HFFc6 (cell line): ENCODE measurements at places on chromosomes 7 and 10.

- peak; percentile 86 for DNase-seq
Measured at GRCh38 chr7:141585592-141586510, 34.6 kb downstream of the AGK start.

DNA sequence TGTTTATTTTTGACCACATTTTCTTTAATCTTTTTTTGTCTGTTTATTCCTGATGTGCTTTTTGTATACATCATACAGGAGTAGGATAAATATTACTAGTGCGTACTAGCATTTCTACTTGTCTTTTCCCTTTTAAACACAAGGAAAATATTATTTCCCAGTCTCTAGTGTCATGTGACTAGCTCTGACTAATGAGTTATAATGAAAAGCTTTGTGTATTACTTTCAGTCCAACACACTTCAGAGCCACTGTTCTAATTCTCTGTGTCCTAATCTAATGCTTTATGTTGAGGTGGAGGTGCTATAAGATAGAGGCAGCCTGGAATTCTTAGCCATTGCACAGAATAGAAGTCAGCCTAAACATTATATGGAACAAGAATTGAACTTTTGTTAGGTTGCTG, 65.0 kb upstream of the RAB18 start:
- no peak for DNase-seq

GRCh38 chr10:120755771-120756170, 95.4 kb upstream of the WDR11 start:
- no peak for DNase-seq

DNA sequence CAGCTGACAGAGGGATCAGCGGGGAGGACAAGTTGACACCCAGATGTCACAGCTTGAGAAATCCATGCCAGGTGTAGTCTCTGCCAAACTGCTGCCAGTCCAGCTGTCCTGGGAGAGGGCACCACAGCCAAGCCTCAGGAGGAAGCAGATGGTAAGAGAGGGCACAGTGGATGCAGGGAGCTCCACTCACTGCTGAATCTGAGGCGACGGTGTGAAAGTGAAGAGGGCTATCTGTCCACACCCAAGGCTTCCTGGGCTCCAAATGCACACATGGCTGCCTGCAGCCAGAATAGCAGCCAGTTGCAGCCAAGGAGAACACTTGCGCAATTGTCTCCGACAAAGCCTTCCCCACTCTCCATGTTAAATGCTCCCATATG, 502.4 kb downstream of the GRID1 start:
- DNase-seq: no peak

DNA sequence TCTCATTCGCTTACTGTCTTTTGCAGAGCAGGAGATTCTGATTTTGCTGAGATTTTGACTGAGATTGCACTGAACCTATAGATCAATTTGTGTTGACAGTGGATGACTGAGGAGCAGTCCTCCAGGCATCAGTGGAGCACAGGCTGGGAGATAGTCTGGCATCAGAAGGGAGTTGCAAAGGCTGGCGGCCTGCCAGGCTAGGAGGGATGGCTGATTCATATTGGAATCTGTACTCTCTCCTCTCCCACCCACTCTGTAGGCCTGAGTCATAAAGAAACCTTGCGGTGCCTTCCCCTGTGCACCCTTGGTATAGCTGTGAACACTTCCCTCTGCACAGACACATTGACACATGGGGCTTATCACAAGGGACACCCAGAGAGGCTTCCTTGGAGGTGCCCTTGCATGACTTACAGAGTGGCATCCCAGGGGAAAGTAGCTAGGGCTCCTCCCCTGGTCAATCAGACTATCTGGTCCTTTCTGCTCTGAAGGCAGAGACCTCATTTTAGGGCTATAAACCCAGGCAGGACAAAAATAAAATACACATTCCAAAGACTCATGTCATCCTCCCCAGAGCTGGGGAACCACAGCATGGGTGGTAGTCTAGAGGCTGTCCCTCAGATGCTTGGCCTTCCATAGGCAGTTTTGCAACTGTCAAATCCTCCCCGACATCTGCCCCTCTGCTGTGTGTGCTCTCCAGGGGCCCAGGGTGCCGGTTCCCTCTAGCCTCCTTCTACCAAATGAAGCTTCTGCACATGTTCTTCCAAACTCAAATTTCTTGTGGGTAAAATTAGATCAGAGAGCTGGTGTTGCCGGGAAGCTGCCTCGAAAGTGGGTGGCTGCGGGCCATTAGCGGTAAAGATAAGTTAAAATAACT, 37.4 kb upstream of the EEPD1 start:
- peak; percentile 96 for DNase-seq

DNA sequence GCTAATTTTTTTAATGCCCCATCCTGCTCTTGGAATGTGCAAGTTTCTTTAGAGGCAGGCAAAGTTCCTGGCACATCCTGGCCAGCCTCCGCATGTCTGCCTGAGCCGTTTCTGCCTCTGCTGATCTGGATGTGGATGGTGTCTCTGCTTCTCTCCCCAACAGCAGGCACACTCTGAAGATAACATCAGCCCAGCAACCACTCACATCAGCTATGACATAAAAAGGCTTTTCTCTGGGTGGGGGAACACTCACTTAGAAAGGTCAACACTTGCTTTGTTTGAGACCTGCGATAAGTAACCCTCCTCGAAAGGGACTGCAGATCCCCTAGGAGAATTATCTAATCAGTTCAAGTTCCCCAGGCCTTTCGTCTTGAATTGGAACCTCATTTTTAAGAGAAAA, 142.9 kb downstream of the FGFR2 start:
- DNase-seq: no peak

DNA sequence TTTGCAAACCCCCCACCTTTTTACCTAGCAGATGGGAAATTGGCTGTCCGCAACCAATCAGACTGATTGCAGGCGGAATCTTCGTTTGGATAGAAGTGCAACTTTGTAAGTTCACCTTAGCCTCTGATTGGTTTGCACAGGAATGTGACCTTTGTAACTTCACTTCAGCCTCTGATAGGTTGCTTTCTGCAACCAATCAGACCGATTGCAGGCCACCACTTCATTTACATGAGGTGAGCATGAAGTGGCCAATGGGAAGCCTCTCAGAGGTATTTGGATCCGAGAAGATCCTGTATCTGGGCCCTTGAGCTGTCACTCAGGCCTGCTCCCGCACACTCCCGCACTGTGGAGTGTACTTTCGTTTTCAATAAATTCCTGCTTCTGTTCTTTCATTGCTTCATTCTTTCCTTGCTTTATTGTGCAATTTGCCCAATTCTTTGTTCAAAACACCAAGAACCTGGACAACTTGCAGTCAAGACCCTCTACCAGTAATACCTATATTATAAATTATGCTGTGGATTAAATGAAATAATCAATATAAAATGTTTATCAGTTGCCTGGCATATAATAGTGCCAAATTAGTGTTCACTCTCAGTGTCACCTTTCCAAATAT, 491.4 kb downstream of the PLXNA4 start:
- DNase-seq: no peak

- DNase-seq: no peak
Measured at GRCh38 chr10:78902815-78903214, 166.0 kb upstream of the ZMIZ1 start.

DNA sequence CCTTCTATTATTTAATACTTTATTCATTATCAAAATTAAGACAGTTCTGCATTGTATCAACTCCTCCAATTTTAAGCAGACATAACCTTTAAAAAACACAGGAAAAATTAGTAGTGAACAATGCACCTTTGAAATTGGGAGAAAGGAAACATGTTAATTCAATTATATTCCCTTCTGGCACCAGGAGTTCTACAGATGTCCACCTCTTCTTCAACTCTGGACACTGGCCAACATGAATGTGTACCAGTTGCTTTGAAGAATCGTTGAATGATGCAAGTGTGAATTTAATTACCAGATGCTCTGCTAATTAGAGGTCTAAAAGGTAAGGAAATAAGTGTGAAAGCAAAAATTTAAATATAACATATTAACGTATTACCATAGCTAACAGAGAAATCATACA, 206.7 kb upstream of the IGFBP3 start:
- DNase-seq: no peak

DNA sequence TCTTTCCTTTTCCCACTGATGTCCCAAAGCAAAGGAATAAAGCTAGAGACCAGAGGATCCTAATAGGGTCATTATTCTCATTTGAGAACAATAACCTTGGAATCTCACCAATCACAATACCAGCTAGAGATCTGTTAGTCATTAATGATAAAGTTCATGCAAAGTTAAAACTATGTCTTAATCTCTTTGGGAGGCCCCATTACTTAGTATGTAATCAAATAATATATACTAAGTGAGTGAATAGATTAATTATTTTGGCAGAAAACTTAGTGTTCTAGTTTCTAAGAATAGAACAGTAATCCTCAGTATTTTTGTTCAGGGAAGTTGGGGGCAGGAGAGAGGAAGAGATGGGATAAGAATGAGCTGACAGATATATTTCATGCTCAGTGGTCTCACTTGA, 227.2 kb downstream of the MTERF1 start:
- no peak for DNase-seq

- no peak for DNase-seq
Measured at GRCh38 chr7:39480901-39481300, 85.3 kb upstream of the YAE1 start.

DNA sequence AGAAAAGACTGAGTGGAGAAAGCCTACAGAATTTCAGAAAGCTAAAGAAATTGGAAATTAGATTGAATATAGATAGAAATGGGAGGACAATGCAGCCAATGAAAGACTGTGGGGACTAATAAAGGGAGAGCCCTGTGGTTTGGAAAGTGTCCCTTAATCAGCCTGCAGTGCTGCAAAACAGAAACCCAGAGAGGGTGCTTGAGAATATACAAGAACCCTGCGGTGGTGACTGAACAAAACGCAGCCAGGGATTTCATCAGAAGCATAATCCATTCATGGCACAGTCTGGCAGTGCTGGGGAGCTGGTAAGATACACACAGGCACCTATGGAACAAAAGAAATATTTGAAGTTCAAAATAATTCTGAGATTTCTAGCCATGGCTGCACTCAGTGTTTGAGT, 19.1 kb downstream of the CEP41 start:
- no peak for DNase-seq

- DNase-seq: no peak
Measured at GRCh38 chr10:17049195-17049594, 80.4 kb downstream of the CUBN start.

DNA sequence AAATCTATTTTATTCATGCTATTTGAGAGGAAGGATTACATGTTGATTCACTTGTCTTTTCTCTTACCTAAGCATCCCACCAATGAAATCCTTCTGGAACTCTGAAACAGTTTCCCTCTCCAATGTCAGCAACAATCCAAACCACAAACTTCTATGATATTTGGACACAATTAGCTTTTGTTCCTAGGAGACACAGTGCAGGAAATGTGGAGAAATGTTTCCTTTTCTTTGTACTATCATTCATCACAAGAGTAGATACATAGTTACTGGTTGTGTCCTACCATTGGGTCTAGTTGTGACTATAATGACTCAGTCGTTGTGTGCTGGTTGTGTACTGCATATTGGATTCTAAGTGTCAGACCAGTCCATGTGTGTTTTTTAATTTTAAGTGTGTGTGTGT, 156.8 kb upstream of the MAGI2 start:
- DNase-seq: no peak

- DNase-seq: no peak
Measured at GRCh38 chr10:71878327-71879034, 27.4 kb upstream of the PSAP start.

DNA sequence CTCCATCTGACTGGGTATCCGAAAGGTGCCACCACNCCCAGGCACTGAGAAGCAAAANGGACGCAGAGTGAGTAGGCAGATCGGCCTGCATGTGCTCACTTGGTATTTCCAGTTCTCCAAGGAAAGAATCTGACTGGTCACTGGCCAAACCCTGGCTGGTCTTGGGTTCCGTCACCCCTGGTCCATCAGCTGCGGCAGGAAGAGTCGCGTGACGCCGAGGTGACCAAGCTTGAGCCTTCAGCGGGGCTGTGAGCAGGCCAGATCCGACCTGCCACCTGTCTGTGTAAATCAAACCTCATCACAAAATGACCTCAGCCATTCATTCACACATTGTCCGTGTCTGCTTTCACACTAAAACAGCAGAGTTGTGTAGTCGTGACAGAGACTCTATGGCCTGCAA, 28.8 kb upstream of the CHST15 start:
- DNase-seq: no peak

- no peak for DNase-seq
Measured at GRCh38 chr10:78541481-78542140, 507.9 kb downstream of the RPS24 start.

DNA sequence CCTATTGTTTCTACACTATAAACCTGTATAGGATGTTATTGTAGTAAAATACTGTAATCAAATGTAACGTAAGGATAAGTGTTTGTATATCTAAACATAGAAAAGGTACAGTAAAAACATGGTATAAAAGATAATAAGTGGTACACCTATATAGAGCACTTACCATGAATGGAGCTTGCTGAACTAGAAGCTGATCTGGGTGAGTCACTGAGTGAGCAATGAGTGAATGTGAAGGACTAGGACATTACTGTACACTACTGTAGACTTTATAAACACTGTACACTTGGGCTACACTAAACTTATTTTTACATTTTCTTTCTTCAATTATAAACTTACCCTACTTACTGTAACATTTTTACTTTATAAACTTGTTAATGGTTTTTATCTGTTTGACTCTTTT, 732.9 kb upstream of the LRRN3 start:
- peak; percentile 47 for DNase-seq

DNA sequence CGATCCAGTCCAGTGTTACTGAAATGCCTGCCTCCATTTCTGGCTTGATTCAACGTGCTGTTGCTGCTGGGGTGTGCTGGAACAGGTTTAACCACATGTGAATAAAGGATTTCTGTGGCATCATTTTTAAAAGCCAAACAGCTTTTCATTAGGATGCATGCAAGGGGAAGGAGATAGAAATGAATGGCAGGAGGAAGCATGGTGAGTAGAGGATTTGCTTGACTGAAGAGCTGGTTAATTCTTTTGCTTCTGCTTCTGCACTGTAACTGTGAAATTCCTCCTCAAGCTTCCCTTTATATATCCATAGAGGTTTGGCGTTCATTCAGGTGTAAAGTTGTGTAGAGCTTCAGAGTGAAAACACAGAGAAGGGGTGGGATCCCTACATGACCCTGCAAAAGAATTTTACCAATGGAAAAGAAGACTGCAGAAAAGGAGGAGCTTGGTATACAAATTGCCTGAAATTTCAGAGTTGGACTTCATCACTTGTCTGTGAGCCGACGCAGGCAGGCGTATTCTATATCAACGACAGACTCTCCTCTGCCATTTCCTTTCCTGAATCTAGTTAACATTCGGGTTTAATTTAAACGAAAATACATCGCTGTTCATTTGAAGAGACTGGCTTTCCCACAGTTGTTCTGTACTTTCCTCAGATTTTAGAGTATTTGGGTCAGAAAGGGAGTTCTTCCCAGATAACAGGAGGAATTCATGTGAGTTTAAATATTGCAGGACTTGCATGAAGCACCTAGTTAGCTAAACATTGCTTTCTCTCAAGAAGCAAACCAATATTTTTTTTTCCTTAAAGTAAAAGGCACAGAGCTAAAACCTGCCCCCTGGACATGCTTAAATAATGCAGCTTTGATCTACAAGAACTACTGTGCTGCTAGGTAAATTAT, at the start of gene SOSTDC1:
SOSTDC1 (minus strand) TSS at position 270 of the 893 bp plus-strand sequence; CDS start at position 200, 70 bp downstream.
- DNase-seq: no peak

DNA sequence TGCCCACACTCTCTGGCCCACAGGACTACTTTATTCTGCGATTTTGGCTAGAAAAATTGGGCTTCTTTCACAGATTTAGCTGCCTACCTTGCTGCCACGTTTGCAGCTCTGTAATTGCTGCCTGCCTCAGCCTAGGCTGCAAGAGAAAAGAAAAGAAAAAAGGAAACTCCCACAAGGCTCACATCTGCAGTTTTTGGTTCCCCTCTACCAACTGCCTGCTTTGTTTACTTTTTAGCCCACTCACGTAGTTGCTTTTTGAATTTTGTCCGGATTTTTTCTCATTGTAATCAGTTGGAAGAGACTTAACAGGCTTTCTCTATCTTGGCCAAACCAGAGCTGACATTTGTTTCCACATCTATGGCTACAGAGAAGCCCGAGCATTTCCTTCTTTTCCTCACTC, 24.3 kb downstream of the SUN3 start:
- no peak for DNase-seq
